RKO (cell line): ENCODE measurements at places on chromosomes 3 and 15.
A peak's percentile ranks its signal among the peaks of the same experiment; 100 is the strongest.

- peak; percentile 60 for DNase-seq
These were observed 7.0 kb upstream of the RNF111 start for GRCh38 chr15:58980351-58980939.

DNA sequence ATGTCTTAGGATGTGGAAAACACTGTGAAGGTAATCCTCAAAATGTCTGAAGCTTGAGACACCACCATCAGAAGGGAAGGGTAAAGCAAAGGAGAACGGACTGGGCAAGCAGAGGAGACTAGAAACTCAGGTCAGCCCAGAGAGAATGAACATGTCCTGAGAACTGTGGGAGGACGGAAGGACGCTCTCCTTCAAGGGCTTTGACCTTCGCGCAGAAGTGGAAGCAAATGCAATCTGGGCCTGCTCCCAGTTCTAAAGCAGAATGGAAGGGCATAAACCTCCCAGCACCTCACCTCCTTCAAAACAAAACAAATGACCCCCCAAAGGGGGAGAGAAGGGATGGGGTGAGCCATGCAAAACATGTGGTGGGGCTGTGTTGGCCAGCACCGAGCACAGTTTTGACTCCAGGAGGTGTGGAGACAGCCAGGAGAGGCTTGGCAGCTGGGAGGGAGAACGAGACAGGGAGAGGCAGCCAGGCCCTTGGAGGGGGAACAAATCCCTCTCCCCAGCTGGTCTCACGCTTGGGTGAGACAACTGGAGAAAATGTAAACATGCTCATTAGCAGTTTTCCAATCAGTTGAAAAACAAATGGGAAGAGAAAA, 222.4 kb upstream of the WNT5A start:
- DNase-seq = no peak

GRCh38 chr3:126416943-126417342, 22.2 kb downstream of the CFAP100 start:
- DNase-seq = no peak

GRCh38 chr15:58770857-58771620, at the start of gene MINDY2:
MINDY2 (plus strand) TSS chr15:58771302; CDS start chr15:58771396, 94 bp downstream.
- DNase-seq = peak; percentile 99

DNA sequence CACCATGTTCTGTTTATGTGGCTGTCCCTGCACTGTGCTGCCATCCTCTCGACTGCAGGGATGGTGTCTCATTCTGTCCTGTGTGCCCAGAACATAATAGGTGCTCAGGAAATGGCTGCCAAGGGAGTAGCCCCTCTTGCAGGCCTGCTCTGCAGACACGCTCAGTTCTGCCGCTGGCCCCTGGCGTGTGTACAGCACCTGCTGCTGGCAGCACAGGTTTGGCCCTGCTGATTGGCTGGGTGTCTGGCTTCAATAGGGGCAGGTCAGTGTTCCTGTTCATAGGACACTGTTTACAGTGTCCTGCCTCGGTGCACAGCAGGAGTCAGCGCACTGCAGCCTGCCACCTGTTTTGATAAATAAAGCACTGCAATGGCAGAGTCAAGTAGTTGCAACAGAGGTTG, 146.9 kb downstream of the DNAJB8 start:
- no peak for DNase-seq

GRCh38 chr15:63178034-63178433, 11.4 kb upstream of the RAB8B start:
- DNase-seq = no peak

GRCh38 chr15:101088788-101089578, 162.9 kb downstream of the CHSY1 start:
- DNase-seq = peak; percentile 48

- DNase-seq = no peak
These were observed 1.5 kb downstream of the TRPC1 start for GRCh38 chr3:142725357-142725739.

DNA sequence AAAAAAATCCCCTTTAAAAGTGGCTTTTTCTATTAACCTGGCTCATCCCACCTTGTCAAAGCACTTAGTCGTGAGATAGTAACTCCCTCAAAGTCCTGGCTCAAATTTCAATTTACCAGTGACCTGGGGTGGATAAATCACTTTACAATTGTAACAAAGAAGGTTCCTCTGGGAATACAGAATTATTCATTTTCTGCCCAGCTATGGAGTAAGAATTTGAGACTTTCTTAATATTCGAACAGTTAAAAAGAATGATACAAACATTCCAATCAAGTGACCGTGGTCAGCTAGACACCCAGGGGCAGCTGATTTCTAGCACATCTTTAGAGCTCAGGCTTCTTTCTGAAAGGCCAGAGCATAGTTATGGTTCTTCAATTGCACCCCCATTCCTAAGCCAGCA, 291.0 kb upstream of the TGFBR2 start:
- DNase-seq = no peak

GRCh38 chr15:61205346-61205921, 23.7 kb downstream of the RORA start:
- DNase-seq = no peak

GRCh38 chr3:67804578-67804977, 150.2 kb upstream of the SUCLG2 start:
- DNase-seq = no peak

DNA sequence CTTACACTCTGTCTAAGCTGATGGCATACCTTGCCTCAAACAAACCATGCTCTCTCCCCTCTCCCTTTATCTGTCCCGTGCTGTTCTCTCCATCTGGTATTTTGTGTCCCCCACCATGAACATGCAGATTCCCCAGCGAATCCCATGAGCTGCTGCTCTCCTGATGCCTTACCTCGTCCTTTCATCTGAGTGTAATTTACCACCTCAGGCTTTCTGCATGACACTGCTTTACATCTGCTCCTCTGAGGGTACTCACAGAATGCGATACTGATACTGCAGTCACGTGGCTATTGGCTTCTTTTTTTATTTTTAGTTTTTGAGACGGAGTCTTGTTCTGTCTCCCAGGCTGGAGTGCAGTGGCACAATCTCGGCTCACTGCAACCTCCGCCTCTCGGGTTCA, 341.7 kb downstream of the PTPRG start:
- no peak for DNase-seq

DNA sequence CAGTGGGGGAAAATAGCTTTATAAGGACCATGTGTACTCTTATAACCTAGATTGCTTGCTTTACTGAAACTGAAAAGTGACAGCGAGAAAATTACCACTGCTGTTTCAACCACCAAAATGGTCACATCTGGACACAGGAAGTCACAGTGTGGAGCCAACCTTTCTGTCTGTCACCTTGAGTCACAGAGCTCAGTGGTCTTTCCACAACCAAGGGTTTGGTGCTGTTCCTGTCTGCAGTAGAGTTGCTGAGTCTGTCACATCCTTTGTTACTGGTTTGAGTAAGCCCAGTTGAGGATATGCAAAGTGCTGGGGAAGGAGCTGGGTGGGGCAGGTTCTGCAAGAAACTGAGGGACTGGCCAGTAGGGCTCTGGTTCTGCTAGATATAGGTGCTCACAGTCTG, 139.1 kb upstream of the EIF1B start:
- DNase-seq = no peak

GRCh38 chr3:31668242-31668641, 135.5 kb downstream of the STT3B start:
- no peak for DNase-seq

GRCh38 chr3:11465744-11466616, 177.7 kb downstream of the VGLL4 start:
- DNase-seq = no peak

DNA sequence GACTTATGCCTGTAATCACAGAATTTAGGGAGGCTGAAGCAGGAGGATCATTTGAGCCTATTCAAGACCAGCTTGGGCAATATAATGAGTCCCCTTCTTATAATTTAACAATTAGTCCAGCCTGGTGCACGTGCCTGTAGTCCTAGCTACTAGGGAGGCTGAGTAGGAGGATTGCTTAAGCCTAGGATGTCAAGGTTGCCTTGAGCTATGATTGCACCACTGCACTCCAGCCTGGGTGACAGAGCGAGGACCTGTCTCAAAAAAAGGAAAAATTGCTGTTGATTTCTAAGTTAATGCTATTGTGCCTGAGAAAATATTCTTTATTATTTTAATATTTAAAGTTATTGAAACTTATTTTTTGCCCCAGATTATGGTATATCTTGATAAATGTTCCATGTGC, 159.0 kb downstream of the NLGN1 start:
- DNase-seq = no peak

GRCh38 chr3:128548426-128549282, 55.7 kb upstream of the GATA2 start:
- DNase-seq = no peak

- DNase-seq = peak; percentile 75
These were observed 23.1 kb upstream of the MCCC1 start for GRCh38 chr3:183122257-183122932.
